ENCODE measurements at places on chromosomes 3 and 15.
A peak's percentile ranks its signal among the peaks of the same experiment; 100 is the strongest.

- no peak for DNase-seq
These were observed 42.5 kb downstream of the GLB1 start for GRCh38 chr3:33054100-33055092.

DNA sequence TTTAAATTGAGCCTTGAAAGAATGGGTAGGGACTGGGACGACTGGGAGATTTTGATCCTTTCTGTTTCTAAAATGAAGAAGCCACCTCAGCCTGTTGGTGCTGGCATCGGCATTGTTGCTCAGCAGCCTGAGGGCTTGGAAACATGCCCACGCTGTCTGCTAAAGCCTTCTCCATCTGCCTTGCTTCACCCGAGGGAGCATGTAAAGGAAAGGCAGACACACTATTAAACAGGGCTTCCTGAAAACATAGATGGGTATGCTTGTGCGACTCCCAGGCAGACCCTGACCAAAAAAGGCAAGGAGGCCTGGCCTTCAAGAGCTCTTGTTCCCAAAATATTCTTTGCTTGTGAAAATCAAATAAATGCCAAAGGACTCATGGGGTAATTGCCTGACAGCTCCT is 84.2 kb upstream of the SLC4A7 start:
- DNase-seq, result no peak

- DNase-seq, result no peak
These were observed 12.1 kb downstream of the SACM1L start for GRCh38 chr3:45701172-45701867.

- peak; percentile 6 for DNase-seq
These were observed 83.0 kb downstream of the KLHL25 start for GRCh38 chr15:85711580-85712192.

DNA sequence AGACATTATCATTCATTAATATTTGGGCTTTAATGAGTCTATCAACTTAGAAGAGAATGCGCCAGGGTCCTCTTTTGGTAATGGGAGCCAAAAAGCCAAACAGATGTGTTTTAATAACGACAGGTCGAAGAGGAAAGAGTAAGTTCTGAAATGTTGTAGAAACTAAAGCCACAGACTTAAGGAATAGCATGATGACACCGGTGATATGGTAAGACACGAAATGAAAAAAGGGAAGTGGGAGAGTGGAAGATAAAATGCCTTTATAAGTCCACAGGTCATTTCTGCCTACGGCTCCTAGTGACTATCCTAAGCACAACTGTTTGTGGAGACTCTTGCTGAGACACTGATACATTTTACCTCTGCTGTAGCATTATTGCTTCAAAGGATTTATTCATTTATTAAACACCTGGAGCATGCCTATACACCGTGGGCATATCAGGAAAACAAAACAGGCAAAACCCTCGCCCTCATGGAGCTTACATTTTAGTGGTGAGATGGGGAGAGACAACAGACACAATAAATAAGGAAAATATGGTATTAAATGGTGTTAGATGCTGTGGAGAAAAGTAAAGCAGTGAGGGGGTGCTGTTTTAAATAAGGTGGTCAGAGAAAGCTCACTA is 11.7 kb upstream of the CD47 start:
- DNase-seq, result no peak

- no peak for DNase-seq
These were observed 52.2 kb upstream of the SLC6A11 start for GRCh38 chr3:10763817-10764258.

- no peak for DNase-seq
These were observed 27.3 kb downstream of the LIPC start for GRCh38 chr15:58459045-58459444.

GRCh38 chr15:90151989-90152645 is 49.0 kb upstream of the SEMA4B start:
- no peak for DNase-seq
